ENCODE measurements at places on chromosomes 3 and 15.

GRCh38 chr15:62360332-62361097, 195.4 kb upstream of the C2CD4B start:
- no peak for DNase-seq

DNA sequence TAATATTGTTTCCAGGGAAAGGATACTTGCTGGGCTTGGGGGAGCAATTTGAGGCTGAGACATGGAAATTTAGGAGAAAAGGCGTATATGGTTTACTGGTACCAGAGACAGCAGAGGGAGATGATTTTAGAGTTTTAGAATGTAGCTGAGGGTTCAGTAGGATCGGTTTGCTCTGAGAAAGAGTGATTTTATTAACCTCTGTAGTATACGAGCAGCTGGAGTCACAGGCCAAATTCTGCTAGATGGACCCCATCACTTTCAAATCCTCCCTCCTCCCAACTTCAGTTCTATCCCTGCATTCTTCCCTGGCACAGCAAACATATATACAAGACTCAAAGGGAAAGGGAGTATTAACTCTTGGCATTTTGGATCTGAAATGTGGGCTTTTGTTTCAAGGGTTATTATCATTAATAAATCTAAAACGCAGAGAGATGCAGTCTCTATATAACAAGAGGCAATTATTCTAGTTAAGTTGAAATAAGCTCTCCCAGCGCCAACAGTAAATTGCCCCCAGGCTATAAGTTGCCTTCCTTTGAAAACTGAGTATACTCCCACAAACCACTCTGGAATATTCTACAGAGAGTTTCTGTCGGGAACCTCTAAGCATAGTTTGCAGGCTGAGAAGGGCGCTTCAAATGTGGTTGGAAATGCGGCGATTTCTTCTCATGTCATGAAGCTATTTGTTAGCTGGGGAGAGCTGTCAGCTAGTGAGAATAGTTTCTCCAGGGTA, 5.4 kb downstream of the CRABP1 start:
- no peak for DNase-seq

- DNase-seq = no peak
These were observed 99.0 kb downstream of the CD200R1L start for GRCh38 chr3:112747624-112748023.

DNA sequence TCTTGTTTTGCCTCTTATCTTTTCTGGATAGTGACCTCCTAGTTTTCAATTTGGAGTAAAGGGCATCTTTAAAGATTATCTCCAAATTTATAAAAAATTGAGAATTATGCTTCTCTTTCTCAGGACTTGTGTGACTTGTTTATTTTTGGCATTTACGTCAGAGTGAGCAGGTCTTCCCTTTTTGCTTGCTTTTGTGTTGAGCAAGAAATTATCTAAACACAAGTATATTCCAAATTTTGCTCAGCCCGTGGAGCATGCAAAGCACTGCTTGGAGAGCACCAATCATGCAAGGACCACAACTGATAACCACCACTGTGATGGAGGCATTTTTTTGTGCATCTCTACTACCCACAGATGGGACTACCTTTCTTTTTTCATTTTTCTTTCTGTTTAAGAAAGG, 7.1 kb downstream of the SLC25A26 start:
- DNase-seq = no peak

GRCh38 chr15:50380089-50380488, 25.1 kb upstream of the GABPB1 start:
- no peak for DNase-seq

DNA sequence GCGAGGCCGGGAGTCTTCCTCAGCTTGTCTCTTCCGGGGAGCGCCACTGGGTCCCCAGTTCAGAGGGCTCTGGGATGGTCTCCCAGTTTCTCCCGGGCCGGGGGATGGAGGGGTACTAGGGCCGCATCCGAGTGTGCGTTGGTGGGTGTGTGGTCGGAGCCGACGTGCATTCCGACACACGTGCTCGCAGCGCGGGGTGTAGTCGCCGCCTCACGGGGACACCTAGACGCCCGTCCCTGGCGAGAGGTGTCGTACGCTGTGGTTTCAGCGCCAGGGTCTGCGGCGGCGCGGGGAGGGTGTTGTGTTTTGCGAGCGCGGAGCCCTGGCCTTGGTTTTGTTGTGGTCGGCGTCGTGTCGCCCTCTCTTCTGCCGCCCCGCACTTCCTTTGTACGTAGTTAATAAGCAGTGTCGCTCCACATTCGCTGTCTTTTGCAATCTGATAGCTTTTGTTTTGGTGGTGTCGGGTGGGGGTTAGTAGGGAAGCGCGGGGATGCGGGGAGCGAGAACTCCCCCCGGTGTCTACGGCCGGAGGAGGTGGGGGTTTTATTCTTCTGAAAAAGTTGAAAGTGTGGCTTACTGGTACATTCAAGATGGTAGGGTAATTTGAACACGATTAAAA, 2.2 kb downstream of the IGF1R start:
- peak; percentile 25 for DNase-seq

DNA sequence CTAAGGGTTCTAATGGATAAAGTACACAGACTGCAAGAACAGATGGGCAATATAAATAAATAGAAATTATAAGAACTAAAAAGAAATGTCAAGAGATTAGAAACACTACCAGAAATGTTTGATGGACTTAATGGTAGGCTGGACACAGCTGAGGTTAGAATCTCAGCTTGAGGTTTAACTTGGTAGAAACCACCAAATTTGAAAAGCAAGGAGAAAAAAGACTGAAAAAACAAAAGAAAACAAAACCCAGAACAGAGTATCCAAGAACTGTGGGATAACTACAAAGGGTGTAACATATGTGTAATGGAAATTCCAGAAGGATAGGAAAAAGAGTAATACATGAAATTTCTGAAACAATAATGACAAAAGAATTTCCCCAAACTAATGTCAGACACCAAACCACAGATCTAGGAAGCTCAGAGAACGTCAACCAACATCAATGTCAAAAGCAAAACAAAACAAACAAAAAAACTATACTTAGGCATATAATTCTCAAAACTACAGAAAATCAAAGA, 35.0 kb downstream of the RFX7 start:
- no peak for DNase-seq

Measured in prostate gland (tissue), 2 donors.